Activated T-cell treated with anti-CD3 and anti-CD28 coated beads for 48 hours (primary cell): ENCODE measurements at places on chromosomes 5 and 9.
A peak's percentile ranks its signal among the peaks of the same experiment; 100 is the strongest.

GRCh38 chr5:134227776-134228175 is 1.9 kb upstream of the PPP2CA start:
- DNase-seq = no peak

DNA sequence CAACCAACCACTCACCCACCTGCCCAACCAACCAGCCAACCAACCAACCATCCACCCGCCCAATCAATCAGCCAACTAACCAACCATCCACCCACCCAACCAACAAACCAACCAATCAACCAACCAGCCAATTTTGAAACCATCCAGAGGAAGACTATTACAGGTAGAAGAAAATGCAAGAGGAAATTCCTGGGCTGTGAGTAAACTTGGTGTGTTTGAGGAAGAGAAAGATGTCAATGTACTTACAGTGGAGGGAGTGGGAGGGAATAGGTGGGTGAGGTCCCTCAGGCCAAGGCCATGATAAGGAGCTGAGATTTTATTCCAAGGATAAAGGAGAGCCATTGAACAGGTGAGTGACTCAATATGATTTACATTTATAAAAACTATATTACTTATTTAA is 30.4 kb downstream of the C9orf57 start:
- no peak for DNase-seq

DNA sequence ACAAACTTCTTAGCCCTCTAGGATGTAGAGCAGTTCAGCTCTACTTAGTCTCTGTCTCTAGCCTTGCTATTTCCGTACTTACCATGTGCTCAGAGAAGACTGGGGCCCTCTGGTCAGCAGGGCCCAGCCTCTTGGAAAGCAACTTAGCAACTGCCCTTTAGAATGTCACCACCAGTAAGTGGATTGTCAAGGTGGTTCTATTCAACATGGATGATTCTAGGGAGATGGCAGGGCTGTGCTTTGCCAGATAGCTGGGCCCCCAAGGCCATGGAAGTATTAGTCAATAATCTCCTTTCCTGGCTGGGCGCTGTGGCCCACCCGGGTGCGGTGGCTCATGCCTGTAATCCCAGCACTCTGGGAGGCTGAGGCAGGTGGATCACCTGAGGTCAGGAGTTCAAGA is 177.6 kb upstream of the MVB12B start:
- DNase-seq = no peak

- peak; percentile 87 for DNase-seq
These were observed at the start of gene RUFY1 for GRCh38 chr5:179550511-179551342. Gene RUFY1 (plus strand): TSS chr5:179550554. CDS start chr5:179550570, 16 bp downstream.

GRCh38 chr9:18611971-18612370 is 138.0 kb downstream of the ADAMTSL1 start:
- no peak for DNase-seq

DNA sequence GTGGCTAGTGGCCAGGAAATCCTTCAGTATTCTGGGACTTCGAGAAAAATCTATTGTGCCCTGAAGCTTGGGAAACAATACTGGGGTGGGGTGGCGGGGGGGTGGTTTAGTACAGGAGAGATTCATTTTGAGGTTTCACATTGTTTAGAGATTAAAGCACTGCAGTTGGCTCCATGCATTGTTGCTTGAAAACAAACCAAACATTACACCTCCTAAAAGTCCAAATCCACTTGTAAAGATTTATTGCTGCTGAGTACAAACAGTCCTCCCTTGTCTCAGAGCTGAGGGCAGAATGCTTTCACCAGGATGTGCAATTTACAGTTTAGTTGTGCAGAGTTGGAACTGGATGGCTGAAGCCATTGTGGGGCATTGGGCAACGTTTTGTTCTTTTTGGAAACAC is 49.4 kb downstream of the GGTA1 start:
- no peak for DNase-seq

- no peak for DNase-seq
These were observed 50.0 kb upstream of the KLF4 start for GRCh38 chr9:107539427-107540163.

DNA sequence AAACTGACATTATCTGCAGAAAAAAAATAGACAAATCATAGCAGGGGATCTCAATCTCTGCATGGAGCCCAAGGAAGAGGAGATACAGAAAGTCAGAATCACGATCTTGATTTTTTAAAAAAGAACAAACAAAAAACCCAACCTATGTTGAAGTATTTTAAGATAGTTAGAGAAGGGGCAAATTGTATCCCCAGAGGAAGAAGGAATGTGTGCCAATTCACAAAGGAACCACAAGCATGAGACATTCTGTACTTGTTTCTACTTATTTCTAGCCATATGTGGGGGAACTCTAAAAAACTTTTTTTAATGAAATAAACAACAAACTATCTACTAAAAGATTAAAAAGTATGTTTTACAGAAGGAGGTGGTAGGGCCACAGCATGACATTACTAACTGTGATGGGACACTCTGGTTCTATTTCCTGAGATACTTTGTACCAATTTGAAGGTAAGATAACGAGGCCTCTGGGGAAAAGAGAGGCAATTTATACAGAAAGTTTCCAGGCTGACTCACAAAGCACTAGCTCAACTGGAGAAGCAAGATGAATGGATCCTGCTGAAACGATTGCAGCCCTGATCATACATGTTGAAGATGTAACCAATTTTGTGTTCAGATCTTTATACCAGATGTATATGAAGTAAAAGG is 22.5 kb downstream of the RANBP3L start:
- DNase-seq = no peak
